ENCODE measurements at places on chromosomes 7 and 10.
A peak's percentile ranks its signal among the peaks of the same experiment; 100 is the strongest.

DNA sequence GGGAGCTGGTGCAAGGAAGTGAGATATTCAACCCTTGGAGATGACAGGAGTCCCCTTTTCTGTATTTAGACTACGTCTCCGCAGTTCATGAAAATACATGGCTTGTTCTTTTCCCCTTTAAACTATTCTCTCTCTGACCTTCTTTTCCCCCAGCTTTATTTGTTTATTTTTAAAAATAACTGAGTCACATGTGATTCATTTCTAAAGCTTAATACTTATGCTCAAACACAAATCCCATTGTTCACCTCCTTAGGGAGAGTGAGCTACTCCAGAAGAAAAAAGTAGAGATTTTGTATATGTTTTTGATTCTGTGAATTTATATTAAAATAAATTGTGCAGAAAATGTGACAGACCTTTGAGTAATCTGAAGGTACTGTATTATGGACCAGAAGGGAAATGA, 35.9 kb upstream of the FZD1 start:
- no peak for DNase-seq

DNA sequence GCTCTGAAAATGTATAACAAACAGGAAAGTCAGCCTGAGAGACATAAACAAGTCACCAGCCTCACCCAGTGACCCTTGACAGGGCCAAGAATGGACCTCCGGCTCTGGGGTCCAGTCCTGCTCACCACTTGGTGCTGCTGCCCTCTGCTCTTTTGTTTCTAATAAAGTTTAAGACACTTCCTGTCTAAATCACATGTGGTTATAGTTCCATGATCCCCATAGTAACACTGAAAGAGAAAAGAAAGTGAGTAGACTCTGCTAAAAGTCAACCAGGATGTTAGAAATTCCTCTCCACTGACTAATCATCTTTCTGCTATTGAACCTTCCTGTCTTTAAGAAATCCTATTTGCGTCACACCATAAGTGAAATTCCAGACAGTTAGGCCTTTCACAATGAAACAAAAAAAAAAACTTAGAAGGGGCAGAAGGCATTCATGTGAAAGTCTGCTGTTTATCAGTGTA, 179.2 kb upstream of the BET1 start:
- DNase-seq, result peak; percentile 100

DNA sequence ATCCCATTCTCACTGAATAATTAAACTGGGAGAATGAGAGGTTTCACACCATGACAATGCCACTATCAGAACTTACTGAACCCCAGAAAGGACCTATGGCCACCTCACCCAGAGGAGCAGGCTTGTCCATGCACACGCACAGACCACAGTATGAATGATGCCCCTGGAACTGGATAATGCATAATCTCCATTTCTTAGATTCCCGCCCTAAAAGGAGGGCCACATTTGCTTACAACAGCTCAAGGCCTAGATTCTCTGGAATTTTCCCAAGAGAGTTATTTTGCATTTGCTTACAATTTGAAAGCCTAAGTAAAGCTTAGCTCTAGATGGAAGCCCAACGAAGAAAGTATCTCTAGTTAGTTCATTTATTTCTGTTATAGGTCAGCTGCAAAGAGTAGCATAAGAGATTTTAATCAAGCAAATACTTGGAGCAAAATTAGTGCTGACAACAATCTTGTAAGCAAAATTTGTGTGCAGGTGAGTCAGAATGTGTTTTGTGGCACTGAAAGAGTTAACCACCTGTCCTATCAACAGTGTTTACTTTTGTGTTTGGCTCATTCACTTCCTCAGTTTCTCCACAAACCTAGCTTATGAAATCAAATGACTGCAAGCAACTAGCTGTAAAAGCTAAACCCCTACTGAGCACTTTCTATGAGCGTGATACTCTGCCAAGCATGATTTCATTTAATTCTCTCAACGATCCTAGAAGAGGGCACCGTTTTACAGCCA, 32.1 kb downstream of the ELMO1 start:
- DNase-seq, result no peak

GRCh38 chr10:32207544-32207943, 139.4 kb downstream of the EPC1 start:
- no peak for DNase-seq

DNA sequence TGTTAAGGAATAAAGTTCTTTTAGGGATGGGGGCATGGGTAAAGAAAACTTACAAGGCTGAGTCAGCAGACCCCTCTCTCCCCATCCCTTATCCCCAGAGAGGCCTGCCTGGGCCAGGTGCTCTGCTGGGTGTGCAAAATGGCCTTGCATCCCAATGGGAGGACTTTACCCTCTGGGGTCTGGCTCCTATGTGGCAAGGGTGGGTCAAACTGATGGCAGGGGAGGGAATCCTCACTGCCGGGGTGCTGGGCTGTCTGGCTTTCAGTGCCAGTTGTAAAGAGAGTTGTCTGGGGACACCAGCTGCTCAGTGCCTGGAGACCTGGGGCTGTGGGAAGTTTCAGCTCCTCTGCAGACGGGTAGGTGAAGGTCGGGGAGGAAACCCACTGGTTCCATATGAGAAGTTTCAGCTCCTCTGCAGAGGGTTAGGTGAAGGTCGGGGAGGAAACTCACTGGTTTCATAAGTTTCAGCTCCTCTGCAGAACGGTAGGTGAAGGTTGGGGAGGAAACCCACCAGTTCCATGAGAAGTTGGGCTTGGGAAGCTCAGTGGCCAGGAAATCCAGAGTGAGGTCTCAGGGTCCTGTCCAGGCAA, 127.2 kb upstream of the PODXL start:
- DNase-seq, result no peak

DNA sequence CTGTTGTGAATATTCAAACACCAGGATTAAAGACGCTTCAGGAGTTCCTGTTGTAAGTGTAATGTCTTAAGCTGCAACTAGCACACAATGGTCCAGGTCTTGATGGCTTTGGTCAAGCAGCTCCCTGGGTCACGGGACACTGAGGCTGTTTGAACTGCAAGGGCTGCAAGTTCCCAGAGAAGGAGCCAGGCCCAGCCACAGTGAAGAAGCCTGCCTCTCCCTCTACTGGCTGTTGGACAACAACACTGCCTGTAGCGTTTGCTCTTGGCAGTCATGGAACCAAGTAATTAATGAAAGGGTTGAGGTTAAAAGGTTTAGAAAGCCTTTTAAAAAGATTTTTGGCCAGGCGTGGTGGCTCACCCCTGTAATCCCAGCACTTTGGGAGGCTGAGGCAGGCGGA, 31.9 kb upstream of the GUSB start:
- peak; percentile 28 for DNase-seq

DNA sequence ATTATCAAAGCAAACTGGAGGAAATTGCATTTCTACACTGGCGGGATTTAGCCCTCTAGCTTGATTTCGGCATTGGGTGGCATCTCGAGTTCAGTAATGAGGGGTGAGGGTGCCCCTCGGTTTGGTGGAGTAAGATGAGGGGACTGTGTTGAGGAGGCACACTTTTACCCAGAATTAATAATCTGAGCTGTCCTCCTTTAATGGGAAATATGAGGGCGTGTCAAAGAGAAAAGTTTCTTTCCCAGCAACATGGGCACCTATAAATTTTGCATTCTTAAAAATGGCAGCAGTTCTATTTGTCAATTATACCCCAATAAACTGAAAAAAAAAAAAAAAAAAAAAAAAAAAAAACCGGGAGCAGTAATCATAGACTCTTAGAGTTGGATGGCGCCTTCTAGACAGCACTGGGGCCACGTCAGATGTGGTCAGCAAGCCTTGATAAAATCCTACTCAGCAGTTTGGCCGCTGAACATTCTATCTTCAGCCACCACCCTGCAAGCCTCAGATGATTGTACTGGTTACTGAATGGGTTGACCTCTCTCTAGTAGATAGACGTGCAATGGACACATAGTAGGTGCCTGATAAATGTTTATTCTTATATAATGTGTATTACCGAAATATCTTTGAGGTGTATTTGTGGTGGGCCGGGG, 931 bp downstream of the PAPSS2 start:
- DNase-seq, result peak; percentile 46

DNA sequence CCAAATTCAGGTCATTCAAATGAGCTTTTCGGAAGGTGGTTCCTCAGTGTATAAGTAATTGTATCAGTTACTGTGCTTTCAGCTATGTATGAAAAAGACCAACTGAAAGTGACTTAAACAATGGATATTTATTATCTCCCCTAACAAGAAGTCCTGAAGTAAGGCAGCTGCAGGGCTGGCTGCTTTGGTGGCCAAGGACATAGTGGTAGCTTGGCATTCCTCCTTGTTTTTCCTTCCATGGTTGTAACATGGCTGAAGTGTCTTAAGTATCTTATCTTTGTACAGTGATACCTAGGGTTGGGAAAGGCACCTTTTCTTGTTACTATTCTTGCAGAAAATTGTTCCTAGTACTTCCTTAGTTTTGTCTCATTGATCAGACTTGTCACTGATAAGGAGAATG, 21.4 kb downstream of the EXOC4 start:
- no peak for DNase-seq

GRCh38 chr7:9890092-9890491, 1083.6 kb upstream of the PHF14 start:
- DNase-seq, result no peak

- no peak for DNase-seq
Observed at GRCh38 chr7:140672382-140673062, at the start of gene ADCK2. ADCK2 (plus strand) TSS chr7:140672945; CDS start chr7:140673331, 386 bp downstream.

- no peak for DNase-seq
Observed at GRCh38 chr10:47167591-47167990, 132.4 kb upstream of the GDF10 start.

- peak; percentile 71 for DNase-seq
Observed at GRCh38 chr7:112462236-112462635, 12.0 kb downstream of the IFRD1 start.

- DNase-seq, result no peak
Observed at GRCh38 chr10:70851597-70852475, 36.1 kb downstream of the SGPL1 start.

DNA sequence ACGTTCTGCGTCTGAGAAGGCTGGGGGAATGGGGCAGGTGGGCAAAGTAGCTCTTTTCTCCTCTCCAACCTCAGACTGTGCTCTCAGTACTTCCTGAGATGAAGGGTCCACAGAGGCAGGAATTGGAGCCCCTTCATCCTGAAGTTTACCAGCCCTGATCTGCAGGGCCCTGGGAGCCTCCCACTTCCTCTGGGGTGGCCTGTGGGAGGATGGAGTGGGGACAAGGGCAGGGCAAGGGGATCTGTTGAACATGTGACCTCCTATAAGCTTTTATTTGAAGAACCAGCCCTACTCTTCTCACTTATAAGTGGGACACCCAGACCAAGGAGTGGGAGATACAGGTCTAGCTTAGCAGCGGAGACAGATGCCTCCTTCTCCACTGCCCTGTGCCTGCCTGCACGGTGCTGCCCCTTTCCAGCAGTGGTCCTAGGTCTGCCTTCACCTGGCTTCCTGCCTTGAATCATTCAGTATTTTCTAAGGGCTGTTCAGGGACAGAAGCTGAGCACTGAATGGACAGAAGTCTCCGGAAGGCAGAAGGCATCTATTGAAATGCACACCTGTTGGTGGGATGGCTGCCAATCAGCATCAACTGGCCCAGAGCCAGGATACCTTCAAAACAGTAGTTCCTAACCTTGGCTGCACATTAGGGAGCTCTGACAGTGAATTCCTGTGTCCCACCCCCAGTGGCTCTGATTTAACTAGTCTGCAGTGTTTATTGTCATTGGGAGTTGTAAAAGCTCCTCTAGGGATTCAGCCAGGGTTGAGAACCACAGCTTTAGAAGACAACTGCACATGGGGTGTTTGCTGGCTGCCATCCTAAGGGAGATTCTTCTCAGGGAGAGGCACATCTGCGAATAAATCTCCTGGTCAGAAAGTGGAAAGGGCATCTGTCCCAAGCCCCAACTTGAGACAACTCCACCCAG, 2.7 kb upstream of the ARHGAP22 start:
- no peak for DNase-seq

GRCh38 chr10:91519899-91520514, 109.9 kb downstream of the HECTD2 start:
- no peak for DNase-seq

GRCh38 chr10:123926401-123927264, 35.0 kb upstream of the CPXM2 start:
- DNase-seq, result peak; percentile 78

DNA sequence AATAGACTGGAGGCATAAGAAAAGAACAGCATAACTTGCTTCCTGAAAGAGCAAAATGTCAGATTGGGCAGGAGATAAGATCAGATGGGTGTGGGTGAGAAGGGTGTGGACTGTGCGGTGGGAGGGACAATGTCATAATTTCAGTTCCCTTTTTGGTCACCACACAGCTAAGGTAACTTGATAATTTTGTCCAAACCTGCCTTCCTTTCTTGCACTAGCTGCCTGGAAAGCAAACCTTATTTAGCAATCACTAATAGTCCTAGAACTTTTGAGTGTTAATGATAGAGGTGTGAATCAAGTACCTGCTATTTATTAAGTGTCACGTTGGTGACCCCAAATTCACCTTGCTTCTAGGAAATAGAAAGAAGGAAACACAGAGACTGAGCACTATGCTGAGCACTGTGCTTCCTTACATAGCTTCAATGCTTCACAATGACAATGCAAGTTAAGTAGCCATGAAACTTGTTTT, 72.4 kb upstream of the SP4 start:
- DNase-seq, result no peak

DNA sequence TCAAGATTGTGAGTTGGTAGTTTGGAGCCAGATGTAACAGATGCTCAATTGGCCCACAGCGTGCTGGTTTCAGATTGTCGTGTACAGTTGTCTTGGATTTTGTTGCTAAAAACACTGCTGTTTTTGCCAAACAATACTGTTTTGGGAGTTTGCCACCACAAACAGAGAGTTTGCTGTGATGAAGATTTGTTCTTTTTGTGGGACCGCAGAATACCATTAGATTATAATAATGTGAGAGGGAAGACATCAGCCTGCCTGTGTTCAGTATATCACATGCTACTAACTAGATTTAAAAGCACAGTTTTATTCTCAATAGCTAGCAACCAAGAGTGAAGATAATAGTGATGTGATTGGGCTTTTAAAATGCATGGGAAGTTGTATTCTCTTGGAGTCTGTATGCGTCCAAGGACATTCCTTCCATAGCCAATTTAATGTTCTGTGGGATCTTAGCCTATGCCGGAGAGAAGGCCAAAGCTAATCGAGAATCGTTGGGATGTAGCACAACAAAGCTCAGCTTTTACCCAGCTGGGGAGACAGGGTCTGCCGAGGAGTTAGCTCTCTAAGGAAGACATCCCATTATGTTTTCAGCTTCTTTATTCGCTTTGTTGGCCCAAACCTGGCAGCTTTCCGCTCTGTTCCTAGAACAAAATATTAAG, 18.7 kb upstream of the ITGA8 start:
- peak; percentile 48 for DNase-seq

DNA sequence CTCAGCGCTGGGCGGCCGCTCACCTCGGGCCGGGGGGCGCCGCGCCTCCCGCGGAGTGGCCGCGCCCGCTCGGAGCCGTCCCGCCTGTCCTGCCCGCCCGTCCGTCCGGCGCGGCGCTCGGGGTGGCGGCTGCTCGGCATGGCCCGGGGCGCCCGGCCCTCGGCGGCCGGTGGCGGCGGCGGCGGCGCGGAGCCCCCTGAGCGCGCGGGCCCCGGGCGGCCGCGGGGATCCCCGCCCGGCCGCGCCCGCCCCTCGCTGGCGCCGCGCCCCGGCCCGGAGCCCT, 338 bp downstream of the SDK1 start:
- no peak for DNase-seq

DNA sequence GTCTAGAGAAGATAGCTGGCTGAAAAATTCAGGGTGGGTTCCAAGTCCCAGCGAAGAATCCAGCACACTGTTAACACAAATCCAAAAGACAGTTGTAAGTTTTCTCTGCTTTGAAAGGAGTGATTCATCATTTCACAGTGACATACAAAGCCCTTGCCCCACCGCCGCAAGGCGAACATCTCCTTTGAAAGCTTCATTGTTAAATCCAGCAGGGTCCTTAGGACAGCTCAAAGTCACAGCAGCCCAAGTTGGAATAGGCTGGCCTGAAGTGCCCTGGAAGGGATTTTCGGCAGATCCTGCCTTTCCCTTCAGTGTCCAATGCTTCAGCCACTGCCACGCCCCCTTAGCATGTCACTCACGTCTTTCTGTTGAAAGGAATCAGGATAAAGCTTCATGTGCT, 526.1 kb downstream of the CALN1 start:
- no peak for DNase-seq
